ENCODE measurements at places on chromosomes 1 and 21.

DNA sequence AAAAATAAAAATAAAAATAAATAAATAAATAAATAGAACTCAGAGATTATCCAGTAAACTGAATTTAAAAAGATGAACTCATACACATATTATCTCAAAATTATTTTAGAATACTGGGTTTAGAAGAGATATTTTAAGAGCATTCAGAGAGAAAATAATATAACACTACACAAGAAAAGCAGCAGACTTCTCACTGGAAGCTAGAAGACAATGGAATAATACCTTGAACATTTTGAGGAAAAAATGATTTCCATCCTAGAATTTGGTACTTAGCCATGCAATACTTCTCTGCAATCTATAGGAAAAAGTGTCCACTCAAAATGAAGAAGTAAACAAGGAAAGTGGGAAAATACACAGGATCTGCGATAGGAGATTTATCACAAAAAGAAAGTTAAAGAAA is 24.2 kb downstream of the TRMT1L start:
- H3K4me3 ChIP-seq = no peak overlapping the region
- no peak for DNase-seq
- H3K27ac ChIP-seq = no peak overlapping the region
- peaks cover 20% of the 10 kb centered on the region for H3K36me3 ChIP-seq
- H3K4me1 ChIP-seq = no peaks in the 10 kb centered on the region

DNA sequence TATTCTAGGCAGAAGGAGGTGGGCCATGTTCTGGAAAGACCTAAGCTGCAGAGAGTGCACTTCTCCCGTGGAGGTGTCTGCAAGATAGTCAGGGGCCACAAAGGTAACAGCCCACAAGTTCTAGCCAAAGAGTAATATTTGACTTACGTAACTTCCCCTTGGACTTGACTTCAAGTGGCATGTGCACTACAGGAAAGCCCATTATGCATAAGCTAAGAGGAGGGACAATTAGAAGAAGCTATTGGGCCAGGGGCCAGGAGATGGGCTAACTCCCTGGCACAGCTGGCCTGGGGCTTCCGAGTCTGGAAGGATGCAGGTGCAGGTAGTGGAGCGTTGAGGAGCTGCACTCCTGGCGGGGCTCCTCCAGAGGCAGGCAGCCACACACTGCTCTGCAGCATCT is 58.3 kb downstream of the ERG start:
- peaks cover 36% of the 10 kb centered on the region for H3K4me1 ChIP-seq
- H3K36me3 ChIP-seq = no peaks in the 10 kb centered on the region
- no peaks in the 10 kb centered on the region for H3K27me3 ChIP-seq
- no peak overlapping the region for H3K27ac ChIP-seq

- H3K4me3 ChIP-seq = no peak overlapping the region
- no peaks in the 10 kb centered on the region for H3K27me3 ChIP-seq
- H3K4me1 ChIP-seq = peaks cover 16% of the 10 kb centered on the region
- DNase-seq = peak; percentile 90
These were observed 121.2 kb downstream of the SLC45A1 start for GRCh38 chr1:8439015-8439702.

- peak within 1 kb of the TSS; percentile 96 for H3K27ac ChIP-seq
- peaks cover 30% of the 10 kb centered on the region for H3K4me1 ChIP-seq
- H3K36me3 ChIP-seq = peaks cover 9% of the 10 kb centered on the region
- H3K27me3 ChIP-seq = no peaks in the 10 kb centered on the region
These were observed at the start of gene VAMP3 for GRCh38 chr1:7770997-7771822. VAMP3 (plus strand) TSS chr1:7771296; CDS start chr1:7771384, 88 bp downstream.

DNA sequence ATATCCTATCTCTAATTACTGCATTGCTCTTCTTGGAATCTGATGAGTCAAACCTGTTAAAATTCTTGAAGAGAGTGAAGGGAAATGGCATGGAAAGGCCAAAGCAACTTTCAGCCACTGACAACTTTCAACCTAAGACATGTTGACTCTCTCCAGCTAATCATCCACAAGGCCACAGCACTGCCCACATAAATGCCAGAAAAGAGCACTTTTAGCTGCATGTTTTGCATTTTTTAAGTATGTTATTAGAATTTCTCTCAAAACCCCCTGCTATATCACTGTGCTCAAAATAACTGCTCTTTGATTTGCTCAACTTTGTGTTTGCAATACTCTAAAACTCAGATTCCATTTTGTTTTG is 352.5 kb downstream of the ADGRL2 start:
- H3K27ac ChIP-seq = no peak overlapping the region
- no peak for DNase-seq
- no peaks in the 10 kb centered on the region for H3K4me1 ChIP-seq
- no peak overlapping the region for H3K4me3 ChIP-seq

DNA sequence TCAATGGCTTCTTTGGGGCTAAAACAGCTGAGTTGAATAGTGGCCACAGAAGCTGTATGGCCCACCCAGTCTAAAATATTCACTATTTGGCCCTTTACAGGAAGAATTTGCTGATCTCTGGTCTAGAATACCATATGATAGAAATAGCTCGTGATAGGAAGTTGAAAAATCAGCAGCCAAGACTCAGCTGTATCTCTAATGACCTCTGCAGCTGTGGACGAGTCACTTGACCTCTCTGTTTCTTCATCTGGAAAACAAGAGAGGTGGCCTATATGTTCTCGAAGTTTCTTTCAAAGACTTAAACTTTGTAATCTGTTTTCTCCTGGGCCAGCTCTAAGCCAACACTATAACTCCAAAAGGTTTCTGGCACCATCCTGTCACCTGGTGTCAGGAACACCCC is 129.2 kb downstream of the ZBTB18 start:
- no peak overlapping the region for H3K4me3 ChIP-seq
- H3K27me3 ChIP-seq = no peaks in the 10 kb centered on the region
- H3K4me1 ChIP-seq = no peaks in the 10 kb centered on the region
- H3K27ac ChIP-seq = no peak overlapping the region
- H3K36me3 ChIP-seq = no peaks in the 10 kb centered on the region
- no peak for DNase-seq

GRCh38 chr1:8165595-8166360 is 139.7 kb upstream of the ERRFI1 start:
- no peak overlapping the region for H3K4me3 ChIP-seq
- H3K27ac ChIP-seq = no peak overlapping the region
- peaks cover 14% of the 10 kb centered on the region for H3K4me1 ChIP-seq
- no peak for DNase-seq
- H3K27me3 ChIP-seq = no peaks in the 10 kb centered on the region

DNA sequence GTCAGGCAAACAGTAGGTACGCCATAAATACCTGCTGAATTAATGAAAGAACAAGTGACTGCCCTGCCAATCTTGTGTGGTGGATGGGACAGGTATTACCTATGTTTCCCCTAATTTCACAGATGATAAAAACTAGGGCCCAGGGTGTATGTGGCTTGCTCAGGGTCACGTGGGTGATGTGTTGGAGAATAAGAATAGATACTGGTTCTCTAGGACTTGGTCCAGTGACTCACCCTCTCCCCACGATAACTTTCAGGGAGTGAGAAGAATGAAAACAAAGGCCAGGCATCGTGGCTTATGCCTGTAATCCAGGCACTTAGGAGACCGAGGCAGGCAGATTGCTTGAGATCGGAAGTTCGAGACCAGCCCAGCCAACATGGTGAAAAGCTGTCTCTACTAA is 26.7 kb downstream of the SLC26A9 start:
- no peak overlapping the region for H3K4me3 ChIP-seq
- H3K36me3 ChIP-seq = peaks cover 4% of the 10 kb centered on the region
- H3K27me3 ChIP-seq = no peaks in the 10 kb centered on the region
- H3K4me1 ChIP-seq = peaks cover 20% of the 10 kb centered on the region
